ENCODE measurements at places on chromosomes 12 and 14.

GRCh38 chr12:92844151-92844763 is 84.8 kb downstream of the EEA1 start:
- DNase-seq, result no peak

DNA sequence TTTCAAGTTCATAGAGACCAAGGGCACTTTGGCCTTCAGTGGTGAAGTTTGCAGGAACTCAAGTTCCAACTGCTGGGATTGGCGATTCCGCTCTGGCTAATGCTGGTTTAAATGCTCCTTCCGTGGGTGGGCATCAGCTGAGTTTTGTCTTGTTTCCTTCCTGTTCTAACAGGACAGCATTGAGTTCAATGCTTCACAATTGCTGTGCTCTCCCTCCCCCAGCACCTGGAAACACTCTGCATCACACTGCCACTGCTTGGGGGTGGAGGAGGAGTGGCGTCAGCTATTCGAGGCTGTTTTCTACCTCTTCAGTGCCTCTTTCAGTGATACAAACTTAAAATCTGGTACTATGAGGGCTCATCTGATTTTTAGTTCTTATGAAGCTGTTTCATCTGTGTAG is 634.9 kb downstream of the FSCB start:
- DNase-seq, result no peak

GRCh38 chr12:116354534-116354933 is 77.0 kb upstream of the MED13L start:
- no peak for DNase-seq

GRCh38 chr12:40034156-40034555 is 71.7 kb downstream of the SLC2A13 start:
- no peak for DNase-seq

DNA sequence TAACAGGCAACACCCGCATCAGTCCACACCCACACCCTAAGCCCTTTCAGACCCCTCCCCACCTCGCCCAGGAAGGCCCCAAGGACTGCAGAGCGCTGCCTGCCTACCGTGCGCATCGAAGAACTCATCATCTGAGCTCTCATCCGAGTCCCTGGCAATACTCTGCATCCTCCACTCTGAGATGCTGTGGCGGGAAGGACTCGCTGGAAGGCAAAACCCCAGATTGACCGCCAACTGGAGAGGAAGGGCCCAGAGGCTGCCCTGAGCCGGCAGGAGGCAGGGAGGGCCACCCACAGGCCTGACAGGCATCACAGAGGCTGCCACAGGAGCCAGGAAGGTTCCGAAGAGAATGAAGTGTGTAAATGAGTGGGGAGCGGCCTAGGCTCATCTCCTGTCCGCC is 23.8 kb downstream of the ARL6IP4 start:
- no peak for DNase-seq

DNA sequence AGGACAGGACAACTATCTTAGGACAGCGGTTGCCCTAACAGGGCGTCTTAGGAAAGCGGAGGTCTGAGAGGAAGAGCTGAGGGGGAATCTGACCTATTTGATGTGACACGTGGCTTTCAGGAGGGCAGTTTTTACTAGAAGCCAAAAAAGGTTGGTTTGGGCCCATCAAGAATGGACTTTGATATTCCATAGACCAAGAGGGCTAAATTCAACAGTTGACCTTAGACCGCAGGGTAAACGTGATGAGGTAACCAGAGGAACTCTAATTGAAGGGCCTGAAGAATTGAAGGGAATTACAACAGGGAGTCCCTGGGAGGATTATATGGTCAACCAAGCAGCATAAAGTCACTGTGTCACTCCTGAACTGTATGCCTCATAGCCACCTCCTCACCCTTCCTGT is 11.5 kb downstream of the C1S start:
- DNase-seq, result no peak

- no peak for DNase-seq
These were observed 30.0 kb upstream of the WSCD2 start for GRCh38 chr12:108099073-108099472.

- no peak for DNase-seq
These were observed 7.1 kb downstream of the ARHGDIB start for GRCh38 chr12:14954269-14954668.

GRCh38 chr14:45558183-45558582 is 305.2 kb upstream of the MIS18BP1 start:
- no peak for DNase-seq

DNA sequence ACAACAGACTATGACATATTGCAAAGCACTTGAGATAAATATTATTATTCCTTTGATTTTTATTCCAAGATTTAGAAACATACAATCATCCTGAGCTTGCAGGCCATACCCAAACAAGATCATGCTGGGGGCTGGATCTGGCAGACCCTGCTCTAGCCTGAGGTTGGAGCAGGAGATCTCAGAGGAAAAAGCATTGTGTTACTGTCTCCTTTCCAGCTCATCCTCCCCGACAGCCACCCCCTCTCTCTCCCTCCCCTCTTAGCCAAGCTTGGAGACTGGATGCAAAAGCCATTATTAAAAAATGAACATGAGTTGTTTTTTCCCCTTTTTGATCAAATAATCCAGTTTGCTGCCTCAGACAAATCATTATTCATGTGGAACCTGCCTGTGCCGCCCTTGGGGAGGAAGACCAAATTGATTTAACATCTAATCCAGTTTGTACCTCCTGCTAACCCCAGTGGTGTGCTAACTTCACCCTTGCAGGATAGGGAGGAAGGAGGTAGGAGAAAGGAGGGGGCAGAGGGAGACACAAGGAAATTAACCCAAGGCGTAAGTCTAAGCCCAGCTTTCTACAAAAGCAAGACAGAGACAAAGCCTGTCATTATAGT is 565.8 kb upstream of the TBX3 start:
- DNase-seq, result no peak

- no peak for DNase-seq
These were observed 21.1 kb downstream of the BEGAIN start for GRCh38 chr14:100566119-100566518.

GRCh38 chr12:109302358-109302757 is 6.7 kb downstream of the FOXN4 start:
- DNase-seq, result no peak

- DNase-seq, result no peak
These were observed 841.1 kb downstream of the NRXN3 start for GRCh38 chr14:79011091-79011919.
